ENCODE measurements at places on chromosomes 4 and X.

DNA sequence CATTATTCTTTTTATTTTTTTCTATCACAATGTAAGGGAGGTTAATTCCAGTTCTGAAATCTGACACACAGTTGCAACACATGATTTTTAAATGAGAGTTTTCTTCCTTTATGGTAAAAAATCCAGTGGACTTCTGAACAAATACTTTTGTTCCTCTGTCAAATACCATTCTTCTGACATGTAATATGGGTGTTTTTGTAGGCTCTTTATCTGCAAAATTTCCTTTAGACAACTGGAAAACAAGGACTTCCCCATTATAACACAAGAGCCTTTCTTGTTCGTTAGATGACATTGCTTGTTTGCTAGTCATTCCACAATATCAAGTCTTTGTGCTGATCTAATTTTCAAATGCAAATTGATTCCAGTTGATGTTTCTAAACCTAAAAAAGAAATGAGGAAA, 7.7 kb downstream of the FANCB start:
- DNase-seq = no peak

DNA sequence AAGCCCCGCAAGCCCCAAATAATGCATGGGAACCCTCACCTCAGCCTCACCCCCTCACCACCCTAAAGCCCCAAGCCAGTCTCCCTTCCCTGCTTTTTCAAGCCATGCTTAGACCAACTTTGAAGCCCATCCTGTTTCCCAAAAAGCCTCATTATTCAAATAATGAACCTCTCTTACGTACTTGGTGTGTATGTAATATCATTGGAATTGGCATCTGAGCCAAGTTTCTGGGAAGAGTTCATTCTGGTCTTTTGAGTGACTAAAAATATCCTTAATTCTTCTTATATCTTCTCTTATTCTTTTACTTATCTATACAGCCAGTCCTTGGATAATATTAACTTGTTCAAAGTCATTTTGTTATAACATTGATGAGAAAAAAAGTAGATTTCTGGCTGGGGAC, 875.8 kb upstream of the SLIT2 start:
- DNase-seq = no peak

DNA sequence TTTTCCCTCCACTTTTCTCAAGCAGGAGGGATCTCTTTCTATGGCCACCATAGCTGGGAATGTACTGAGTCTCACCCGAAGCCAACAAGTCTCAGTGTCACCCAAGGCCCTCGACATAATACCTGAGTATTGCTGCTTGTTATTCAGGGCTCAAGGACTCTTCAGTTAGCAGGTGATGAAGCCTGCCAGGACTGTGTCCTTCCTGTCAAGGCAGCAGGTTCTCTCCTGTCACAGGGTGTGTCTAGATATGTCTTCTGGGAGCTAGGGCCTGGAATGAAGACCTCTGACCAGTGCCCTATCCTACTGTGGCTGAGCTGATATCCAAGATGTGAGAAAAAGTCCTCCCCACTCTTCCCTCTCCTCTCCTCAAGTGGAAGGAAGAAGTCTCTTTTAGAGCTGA, 391.0 kb upstream of the DIPK2B start:
- no peak for DNase-seq

- no peak for DNase-seq
Measured at GRCh38 chrX:75067931-75068330, 88.2 kb downstream of the ABCB7 start.

GRCh38 chr4:83191026-83191425, 76.5 kb upstream of the PLAC8 start:
- DNase-seq = no peak

GRCh38 chrX:100395781-100396180, 14.3 kb downstream of the PCDH19 start:
- no peak for DNase-seq

DNA sequence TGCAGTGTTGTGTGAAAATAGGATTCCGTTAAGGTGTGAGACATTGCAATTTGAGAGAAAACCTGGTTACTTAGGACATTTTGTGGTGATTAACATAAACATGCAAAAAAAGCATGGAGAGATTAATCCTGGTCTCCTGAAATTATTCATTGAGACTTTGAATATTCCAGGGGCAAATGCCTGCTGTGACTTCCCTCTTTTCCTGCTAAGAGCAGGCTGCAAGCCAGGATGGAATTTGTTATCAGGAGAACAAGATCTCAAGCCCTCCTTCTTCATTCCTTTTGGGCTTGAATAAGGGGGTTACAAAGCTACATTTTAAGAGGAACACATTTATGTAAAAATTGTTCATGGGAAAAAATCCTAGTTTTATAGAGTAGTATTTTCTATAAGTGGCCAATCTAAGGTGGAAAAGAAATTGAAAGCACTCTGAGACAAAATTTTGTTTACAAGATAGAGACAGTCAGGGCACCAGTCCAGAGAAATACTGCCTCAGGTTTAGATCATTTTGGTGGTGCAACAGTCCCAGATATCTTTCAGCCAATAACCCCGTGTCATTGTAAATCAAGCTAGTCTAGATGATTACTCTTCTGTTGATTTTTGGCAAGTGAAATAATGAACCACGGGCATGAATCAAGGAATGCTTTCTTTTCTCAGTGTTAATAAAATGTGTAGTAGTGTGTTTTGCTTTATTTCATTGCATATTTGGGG, 1528.3 kb upstream of the AGA start:
- DNase-seq = no peak

DNA sequence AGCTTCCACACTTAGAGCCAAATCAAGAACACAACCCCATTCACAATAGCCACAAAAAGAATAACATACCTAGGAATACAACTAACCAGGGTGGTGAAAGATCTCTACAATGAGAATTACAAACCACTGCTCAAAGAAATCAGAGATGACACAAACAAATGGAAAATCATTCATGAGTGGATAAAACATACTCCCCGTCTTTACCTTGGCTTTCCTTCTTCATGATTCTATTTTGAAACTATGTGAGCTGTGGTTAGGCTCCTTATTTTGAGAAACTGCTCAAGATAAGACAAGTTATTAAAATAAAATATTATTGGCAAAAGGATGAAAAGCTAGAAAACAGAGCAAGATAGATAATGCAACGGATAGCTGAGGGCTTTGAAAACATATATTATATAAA, 598.1 kb upstream of the FAT1 start:
- DNase-seq = no peak

DNA sequence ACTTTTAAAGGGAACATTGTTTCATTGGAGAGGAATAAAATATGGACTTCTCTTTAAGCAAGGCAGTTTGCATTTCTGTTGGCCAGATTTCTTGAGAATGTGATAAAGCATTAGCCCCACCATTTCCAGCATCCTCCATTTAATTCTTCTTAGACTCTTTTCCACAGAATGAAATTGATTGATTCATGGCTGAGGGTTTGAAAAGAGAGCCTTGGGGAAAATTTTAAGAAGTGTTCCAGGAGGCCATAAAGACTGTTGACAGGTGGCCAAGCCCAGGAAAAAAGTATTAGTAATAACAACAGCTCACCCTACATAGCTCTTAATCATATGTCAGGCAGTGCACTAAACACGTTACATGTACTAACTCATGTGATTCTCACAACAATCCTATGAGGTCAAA, 53.4 kb downstream of the SHROOM3 start:
- no peak for DNase-seq

- no peak for DNase-seq
Measured at GRCh38 chrX:94053575-94053974, 379.6 kb downstream of the FAM133A start.

- DNase-seq = no peak
Measured at GRCh38 chrX:49829016-49829415, at the start of gene PAGE4. Gene PAGE4 (plus strand): TSS chrX:49829303. CDS start chrX:49830429, 1,126 bp downstream.

- DNase-seq = peak; percentile 11
Measured at GRCh38 chr4:182809417-182810102, 107.6 kb downstream of the DCTD start.
